Erythroblast (primary cell): ENCODE measurements at places on chromosomes 11 and 22.

DNA sequence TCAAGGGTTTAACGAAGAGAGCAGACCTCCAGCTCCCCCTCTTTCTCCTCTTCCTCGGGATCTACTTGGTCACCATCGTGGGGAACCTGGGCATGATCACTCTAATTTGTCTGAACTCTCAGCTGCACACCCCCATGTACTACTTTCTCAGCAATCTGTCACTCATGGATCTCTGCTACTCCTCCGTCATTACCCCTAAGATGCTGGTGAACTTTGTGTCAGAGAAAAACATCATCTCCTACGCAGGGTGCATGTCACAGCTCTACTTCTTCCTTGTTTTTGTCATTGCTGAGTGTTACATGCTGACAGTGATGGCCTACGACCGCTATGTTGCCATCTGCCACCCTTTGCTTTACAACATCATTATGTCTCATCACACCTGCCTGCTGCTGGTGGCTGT lies 363 bp downstream of the OR8A1 start:
- DNase-seq, result no peak

DNA sequence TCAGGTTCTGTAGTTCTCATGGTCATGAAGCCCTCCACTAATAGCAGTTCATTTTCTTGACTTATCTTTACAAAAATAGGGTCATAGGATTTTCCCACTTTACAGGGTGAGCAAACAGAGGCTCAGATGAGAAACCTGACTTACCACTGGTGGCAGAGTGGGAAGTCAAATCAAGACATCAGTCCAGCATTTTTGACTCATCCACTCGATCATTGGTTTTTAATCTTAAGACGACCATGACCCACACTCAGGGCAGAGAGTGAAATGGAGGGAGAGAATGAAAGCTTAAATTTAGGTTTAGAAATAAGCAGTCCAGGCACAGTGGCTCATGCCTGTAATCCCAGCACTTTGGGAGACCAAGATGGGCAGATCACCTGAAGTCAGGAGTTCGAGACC lies 42.1 kb downstream of the RTL6 start:
- DNase-seq, result no peak

GRCh38 chr11:12330485-12331231 lies 46.7 kb upstream of the PARVA start:
- no peak for DNase-seq

DNA sequence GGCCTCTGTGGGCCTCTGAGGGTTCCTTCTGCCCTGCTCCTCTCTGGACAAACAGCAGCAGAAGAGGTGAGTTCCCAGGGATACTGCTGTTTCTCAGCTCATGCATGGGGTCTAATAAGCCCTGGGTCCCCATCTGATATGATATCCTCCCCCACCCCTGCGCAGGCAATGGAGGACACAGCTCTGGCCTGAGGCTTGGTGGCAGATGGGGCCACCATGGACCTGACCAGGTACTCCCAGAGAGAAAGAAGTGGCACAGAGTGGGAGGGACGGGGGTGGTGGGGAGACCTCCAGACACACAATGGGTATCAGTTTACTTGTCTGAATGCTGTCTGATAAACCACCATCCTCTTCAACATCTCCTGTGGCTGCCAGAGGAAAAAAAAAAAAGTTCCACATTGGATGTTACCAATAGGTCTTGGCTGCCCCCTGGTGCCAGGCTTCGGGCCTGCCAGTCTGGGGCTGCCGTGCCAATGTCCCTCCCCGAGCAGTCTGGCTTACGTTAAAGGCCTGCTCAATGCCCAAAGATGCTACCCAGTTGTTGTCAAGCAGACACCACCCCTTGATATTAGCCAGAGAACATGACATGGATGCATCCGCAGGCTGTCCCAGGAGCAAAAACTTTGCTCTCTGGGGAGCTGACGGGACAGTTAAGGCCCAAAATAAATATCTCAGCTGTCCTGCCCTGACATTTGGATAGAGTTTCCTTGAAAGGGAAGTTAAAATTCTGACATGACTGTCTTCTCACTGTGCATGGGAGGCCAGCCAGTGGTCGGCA lies 27.9 kb upstream of the ABCC8 start:
- peak; percentile 48 for DNase-seq

DNA sequence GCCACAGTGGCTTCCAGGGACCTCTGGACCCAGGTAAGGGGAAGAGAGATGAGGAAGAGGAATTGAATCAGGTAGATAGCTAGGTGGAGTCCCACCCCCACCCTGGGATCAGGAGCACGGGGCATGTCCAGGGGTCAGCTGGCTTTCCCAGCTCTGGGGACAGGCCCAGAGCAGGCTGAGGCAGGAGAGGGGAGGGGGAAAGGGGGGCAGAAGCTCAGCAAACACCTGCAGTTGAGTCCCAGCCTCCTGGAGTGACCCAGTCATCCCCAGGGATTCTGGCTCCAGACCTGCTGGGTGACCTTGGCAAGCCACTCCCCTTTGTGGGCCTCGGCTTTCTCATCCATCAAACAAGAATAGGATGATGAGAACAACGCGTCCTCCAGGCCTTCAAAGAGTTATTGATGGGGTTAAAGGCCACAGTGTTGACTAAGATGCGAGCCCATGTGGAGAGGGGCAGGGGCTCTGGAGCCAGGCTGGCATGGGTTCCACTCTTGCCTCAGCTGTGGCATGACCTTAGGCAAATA lies 16.0 kb downstream of the STARD10 start:
- no peak for DNase-seq

DNA sequence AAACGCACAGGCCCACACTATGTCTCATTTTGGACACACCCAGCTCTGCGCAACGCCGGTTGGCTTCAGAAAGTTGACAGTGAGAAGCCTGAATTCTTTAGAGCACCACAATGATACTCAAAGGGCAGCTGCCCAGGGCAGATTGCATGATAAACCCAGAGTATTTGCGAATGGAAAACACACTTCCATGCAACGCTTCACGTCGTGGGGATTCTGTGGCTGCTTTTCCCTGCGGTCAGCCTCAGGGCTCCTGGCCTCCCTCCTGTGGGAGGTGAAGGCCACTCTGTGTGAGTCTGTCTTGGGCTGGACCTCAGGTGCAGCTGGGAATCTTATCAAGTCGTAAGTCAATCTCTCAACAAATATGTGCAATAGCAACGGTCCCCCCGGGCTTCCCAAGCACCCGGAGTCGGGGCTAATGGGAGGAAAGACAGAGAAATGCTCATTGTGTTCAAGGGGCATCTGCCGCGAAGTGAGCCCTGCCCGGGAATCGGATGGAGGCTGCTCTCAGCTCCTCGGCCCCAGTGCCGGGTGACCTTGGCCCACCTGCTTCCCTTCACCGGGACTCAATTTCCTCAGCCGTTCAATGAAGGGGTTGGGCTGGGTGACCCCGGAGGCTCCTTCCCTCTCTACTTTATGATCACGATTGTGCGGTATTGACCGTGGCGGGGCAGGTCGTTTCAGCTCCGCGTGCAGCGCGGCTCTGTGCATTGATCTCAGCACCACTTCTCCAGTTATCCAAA lies 623.6 kb downstream of the BRD1 start:
- DNase-seq, result no peak

GRCh38 chr22:23385678-23386631 lies 194.1 kb downstream of the IGLL1 start:
- DNase-seq, result peak; percentile 84

DNA sequence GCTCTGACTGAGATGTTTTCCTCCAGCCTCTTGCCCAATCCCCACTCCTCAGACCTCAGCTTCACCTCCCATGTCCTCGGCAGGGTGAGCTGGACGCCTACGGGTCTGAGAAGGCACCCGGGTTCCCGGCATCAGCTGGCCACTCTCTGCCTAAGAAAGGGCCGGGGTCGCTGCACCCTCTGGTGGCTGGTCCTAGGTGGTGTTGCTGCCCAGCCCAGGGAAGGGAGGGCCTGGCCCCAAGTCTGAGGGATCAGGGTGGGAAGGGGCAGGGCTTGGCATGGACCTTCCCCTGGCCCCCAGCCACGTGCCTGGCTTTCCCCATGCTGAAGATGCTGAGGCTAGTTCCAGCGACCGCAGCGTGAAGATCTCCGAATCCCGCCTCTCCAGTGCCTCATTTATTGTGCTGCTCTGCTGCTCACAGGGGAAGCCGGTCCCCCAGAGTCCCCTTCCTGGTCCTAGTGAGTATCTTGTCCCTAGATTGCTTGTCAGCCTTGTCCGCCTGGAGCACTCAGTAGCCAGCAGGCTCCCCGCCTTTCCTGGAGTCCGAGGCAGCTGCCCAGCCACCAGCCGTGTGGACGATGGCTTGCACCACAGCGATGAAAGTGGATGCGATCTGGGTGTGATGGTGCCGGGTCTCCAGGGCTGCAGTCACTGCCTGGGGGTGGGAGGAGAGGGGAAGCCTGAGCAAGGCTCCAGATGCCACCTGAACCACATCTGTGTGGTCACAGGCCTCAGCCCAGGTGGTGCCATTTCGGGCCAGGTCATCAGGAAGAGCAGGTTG lies 2.9 kb upstream of the GGT5 start:
- DNase-seq, result peak; percentile 58

DNA sequence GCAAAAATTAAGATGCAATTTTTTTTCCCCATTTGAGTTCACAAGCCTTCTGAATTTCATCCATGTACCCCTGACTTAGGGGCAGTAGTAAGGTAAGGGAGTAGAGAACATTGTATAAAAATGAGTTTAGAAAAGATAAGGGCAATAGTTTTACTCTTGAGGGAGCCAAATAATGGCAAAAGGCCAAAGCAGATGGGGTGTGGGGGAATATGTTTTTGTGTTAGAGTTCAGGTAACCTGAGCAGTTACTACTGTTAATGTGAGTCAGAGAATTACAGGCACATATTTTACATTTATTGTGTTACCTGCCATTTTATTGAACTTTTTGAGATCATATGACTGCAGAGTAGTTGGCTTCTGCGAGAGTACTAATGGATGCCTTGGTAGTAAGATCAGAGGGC lies 3.1 kb downstream of the EED start:
- peak; percentile 48 for DNase-seq

- DNase-seq, result no peak
These were observed 30.6 kb downstream of the KIRREL3 start for GRCh38 chr11:126969865-126970479.

DNA sequence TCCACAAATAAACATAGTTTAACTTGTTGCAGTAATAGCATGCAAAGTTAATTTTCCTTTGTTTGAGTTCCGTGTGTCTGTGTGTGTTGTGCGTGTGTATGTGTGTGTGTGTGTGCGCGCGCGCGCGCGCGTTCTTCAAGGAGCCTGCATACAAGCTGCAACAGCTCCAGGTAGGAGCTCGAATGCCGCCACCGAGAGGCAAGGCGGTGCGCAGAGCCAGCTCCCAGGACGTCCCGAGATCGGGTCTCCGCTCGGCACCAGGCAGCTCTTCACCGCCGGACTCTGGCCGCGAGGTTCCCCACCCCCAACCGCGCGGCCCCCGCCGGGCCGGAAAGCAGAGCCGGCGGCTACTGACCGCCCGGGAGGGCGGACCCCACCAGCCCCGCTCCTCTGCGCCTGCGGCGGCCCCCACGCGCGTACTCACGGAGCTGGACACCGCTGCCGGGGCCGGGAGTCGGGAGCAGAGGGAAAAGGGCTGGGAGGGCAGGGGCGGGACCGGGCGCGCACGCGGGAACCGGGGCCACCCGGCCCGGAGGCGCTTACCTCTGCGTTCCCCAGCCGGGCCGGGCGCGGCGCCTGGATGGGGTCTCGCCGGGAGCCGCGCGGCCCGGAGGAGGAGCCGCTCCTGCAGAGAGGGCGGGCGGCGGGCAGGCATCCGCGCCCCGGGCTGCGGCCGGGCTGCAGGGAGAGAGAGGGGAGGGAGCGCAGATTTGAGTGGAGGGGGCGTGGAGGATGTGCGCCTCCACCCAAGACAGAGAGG lies 40.4 kb upstream of the AKIP1 start:
- peak; percentile 12 for DNase-seq

DNA sequence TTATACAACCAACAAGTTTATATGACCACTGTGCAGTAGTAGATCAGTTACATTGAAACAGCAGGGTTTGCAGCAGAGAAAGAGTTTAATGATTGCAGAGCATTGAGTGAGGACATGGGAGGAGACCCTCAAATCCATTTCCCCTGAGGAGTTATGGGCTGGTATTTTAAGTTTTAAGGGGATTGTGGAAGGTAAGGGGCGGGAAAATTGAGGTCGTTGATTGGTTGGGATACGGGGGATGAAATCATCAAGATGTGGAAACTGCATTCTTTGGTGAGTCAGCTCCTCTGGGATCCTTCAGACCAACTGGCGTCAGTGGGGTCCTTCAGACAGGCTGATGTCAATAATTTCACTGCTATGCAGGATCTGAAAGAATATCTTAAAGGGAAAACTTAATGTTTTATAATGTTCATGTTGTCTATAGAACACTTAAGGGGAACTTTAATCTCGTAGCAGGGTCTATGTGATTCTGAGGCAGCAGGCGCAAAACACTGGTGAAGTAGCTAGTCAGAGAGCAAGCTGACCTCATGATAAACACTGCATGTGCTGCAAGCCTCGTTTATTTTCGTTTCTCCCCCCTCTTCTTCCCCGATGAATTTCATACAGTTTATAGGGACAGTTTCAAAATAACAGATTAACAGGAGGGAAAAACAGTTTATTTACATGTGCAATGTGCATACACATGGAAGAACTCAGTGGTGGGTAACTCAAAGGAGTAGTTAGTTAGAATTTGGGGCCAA lies 17.4 kb upstream of the BACE1-AS start:
- no peak for DNase-seq

DNA sequence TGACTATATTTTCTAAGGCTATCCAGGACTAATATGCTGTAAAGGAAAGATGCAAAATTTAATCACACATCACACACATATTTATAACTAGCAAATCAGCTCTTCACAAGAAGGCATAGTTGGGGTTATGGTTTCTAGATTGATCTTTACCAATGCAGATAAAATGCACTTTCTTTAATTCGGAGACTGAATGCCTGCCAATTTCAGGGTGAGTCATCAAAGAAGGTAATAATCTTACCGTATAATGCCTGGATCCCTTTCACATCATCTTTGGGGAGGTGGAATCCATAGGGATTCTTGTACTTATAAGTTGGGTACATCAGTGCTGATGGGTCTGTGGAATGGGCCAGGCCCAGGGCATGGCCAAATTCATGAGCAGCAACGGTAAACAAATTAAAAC lies 16.4 kb downstream of the MMP20 start:
- DNase-seq, result no peak

- DNase-seq, result no peak
These were observed 16.7 kb downstream of the ACRV1 start for GRCh38 chr11:125663910-125664309.

GRCh38 chr11:17684550-17684949 lies 34.8 kb upstream of the MYOD1 start:
- no peak for DNase-seq

DNA sequence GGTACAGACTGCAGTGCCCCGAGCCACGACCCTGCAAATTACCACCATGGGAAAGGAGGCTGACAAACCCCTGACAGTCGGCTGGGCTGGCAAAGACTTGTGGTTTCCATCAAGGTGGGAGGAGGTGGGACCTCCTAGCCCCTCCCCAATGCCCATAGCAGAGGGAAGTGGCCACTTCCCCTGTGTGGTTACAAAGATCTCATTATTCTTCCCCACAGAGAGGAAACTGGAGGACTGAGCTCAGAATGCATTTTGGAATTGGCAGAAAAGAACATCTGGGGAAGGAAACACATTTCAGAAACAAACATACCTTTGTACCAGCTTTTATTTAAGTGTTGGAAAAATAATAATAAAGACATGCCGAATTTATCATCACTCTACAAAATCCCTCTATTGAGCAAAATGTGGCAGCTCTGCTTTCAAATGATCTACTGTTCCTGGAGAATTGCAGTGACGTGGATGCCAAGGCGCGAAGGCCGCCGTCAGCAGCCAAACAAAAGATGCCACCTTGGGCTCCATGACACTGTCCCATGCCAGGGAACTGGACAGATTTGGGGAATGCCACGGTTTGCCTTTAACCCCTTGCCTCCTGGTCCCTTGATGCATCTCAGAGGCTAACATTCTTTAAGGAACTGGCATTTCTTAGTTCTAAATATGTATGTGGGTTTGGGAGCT lies 169.6 kb downstream of the CRYBB2 start:
- DNase-seq, result no peak

- no peak for DNase-seq
These were observed 9.3 kb upstream of the FXYD6 start for GRCh38 chr11:117885777-117886176.
